Activated B cell treated with CpG ODN at 0.5 μM for 24 hours (primary cell): ENCODE measurements at places on chromosomes 11 and 22. TPM values are rescaled to one million over a fixed set of nuclear protein-coding genes. Genes with fewer than 3 reads are reported as not detected.

GRCh38 chr22:26702906-26703830 is 45.8 kb downstream of the MIAT start:
- H3K4me3 ChIP-seq: no peak overlapping the region
- no peak overlapping the region for H3K27ac ChIP-seq
- DNase-seq: no peak
- peaks cover 62% of the 10 kb centered on the region for H3K36me3 ChIP-seq
- H3K27me3 ChIP-seq: no peaks in the 10 kb centered on the region

Gene RFPL3
- not detected in 2 replicates for total RNA-seq

- H3K36me3 ChIP-seq: no peaks in the 10 kb centered on the region
- DNase-seq: no peak
These were observed 13.9 kb upstream of the PNPLA3 start for GRCh38 chr22:43909708-43910107.

Gene MISFA
- total RNA-seq: 1.4 and 2.6 TPM in 2 replicates
